ENCODE measurements at places on chromosomes 11 and 22.
A peak's percentile ranks its signal among the peaks of the same experiment; 100 is the strongest.

- peak; percentile 73 for DNase-seq
Measured at GRCh38 chr11:12893787-12894672, 115.1 kb upstream of the RASSF10 start.

GRCh38 chr11:25377466-25377865 lies 880.6 kb downstream of the LUZP2 start:
- DNase-seq, result peak; percentile 2

DNA sequence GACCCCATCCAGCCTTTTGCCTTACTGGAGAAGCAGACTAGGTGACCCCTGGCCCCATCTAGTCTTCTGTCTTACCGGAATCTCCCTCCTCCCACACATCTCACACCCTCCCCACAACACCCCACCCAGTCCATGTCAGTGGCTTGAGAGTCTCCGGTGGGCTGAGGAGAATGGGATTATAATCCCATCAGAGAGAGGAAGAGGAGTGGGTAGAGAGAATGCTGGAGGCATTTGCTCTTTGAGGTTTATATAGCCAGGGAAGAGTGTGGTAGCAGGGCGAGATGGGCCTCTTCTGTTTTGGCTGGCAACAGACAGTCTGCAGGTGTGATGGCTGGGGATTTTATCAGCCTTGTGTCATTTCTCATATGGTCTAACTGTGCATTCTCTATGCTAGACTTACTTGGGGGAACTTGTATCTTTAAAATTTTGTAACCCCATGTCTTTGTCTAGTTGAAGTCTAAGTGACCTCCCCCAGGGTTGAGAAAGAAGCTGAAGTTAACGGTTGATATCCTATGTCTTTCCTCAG lies 50.3 kb downstream of the GRAMD1B start:
- DNase-seq, result no peak

DNA sequence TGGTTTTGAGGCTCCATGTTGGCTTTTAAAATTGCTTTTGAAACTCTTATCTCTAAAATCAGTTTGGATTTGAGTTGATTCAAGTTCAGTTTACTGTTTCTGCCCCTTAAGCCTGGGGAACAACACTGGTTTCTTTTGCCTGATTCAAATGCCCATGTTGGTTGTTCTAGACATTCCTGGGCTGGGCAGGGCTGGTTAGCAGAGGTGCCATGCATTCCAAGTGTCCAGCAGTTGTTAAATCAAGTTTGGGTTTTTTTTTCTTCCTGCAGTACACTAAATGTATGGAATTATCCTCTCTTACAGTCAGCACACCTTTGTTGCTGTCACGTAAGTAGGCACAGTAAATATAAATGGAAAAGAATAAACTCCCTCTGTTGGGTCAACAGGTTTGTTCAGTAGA lies 67.2 kb upstream of the MTMR2 start:
- DNase-seq, result peak; percentile 25

GRCh38 chr11:9377036-9377435 lies 7.4 kb upstream of the IPO7 start:
- DNase-seq, result no peak

- no peak for DNase-seq
Measured at GRCh38 chr22:49997932-49998717, 14.4 kb downstream of the IL17REL start.
